ENCODE measurements at places on chromosomes 16 and 17. TPM values are rescaled to one million over a fixed set of nuclear protein-coding genes. Genes with fewer than 3 reads are reported as not detected.
A peak's percentile ranks its signal among the peaks of the same experiment; 100 is the strongest.

DNA sequence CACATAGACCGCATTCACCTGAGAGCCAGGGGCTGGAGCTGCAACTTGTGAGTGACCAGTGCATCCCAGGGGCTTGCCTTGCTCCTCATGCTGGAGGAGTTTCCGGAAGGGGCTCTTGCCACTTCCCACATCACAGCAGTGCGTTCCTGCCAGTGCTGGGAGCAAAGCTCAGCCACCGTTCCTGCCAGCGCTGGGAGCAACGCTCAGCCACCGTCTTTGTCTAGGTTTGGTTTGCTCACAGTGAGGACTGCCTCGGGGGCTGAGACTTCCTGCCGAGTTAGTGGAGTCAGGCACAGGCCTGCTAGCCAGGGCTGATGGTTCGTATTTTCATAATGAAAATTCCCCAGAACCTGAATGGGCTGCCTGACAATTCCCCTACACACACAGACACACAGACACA is 5.4 kb upstream of the CHRNE start:
- H3K4me3 ChIP-seq = no peak overlapping the region
- DNase-seq = no peak
- H3K27ac ChIP-seq = no peak overlapping the region
- H3K36me3 ChIP-seq = no peaks in the 10 kb centered on the region
- no peaks in the 10 kb centered on the region for H3K27me3 ChIP-seq

DNA sequence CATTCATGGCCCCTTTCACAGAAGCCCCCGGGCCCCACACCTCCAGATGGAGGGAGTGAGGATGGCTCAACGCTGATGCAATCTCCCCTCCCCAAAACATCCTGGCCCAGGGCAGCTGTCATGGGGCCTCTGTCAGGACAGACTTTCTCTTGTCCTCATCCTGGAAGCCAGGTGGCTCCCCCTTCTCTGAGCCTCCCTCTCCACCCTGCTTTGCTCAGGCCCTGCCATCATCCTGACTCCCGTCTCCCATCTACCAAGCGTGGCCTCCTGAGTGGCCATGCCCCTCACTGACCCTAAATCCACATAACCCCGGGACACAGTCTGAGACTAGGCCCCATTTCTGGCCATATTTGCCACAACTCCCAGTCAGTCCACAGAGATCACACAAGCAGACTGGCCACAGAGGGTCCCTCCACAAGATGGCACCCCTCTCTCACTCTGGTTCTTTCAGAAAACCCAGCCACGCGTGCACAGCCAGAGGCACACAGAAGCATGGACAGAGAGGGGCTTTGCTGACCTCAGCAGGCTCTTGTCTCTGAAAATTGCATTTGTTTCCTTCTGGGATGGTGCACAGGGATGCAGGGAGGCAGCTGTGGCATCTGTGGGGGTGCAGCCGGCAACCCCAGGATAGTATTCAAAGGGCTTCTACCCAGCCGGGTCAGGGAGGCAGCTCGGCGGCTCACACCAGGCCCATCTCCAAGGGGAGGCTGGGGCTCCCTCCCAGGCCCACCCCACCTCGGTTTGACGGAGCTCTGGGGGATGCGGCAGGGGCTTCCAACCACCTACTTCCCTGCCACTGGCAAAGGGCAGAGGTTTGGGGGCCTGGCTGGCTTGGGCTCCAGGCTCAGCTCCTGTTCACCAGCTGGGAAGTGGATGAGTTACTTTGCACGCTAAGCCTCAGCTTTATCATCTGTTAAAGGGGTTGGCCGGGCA is 16.9 kb downstream of the DOC2B start:
- no peaks in the 10 kb centered on the region for H3K4me1 ChIP-seq
- no peaks in the 10 kb centered on the region for H3K36me3 ChIP-seq
- H3K4me3 ChIP-seq = no peak overlapping the region
- DNase-seq = no peak

DNA sequence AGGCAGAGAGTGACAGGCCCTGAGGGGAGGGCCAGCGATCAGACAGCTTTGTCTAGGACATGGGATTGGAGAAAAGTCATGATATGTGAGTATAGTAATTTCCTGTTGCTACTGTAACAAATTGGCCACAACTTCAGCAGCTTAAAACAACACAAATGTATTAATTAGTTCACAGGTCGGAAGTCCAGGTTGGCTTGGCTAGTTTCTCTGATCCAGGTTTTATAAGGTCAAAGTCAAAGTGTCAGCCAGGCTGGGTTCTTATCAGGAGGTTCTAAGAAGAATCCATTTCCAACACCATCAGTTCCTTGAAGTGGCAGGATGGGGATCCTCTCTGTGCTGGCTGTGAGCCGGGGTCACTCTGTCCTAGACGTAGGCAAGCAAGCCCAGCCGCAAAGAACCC is 76.2 kb upstream of the SEC14L1 start:
- peaks cover 3% of the 10 kb centered on the region for H3K4me1 ChIP-seq
- no peaks in the 10 kb centered on the region for H3K36me3 ChIP-seq
- no peak overlapping the region for H3K4me3 ChIP-seq
- H3K27me3 ChIP-seq = peaks cover 12% of the 10 kb centered on the region
- DNase-seq = no peak

The OR2C1 gene
- total RNA-seq = 0.33 TPM

- no peaks in the 10 kb centered on the region for H3K27me3 ChIP-seq
- no peak overlapping the region for H3K4me3 ChIP-seq
- no peak overlapping the region for H3K27ac ChIP-seq
- H3K36me3 ChIP-seq = no peaks in the 10 kb centered on the region
- no peak for DNase-seq
Observed at GRCh38 chr16:56994311-56994710, 5.0 kb downstream of the NLRC5 start.

DNA sequence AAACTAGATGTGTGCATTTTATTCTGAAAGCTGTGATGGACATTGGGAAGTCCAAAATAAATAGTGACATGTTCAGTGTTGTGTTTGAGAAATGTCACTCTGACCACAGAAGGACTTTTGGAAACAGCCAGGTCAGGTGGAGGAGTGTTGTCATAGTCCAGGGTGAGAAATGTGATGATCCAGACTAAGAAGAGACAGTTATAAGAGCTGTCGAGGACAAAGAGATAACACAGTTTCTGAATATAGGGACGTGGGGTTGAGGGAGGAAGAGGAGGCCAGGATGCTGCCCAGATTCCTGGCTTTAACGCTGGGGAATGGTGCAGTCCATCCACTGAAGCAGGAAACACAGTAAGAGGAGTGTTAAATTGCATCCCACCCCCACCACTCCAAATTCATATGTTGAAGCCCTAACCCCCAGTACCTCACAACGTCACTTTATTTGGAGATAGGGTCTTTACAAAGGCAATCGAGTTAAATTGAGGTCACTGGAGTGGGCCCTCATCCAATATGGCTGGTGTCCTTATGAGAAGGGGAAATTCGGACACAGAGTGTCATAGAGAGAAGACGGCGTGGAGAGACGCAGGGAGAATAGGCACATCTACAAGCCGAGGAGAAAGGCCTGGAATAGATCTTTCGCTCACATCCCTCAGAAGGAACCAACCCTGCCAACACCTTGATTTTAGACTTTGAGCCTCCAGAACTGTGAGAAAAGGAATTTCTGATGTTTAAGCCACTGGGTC is 71.3 kb downstream of the VAT1L start:
- H3K4me3 ChIP-seq = no peak overlapping the region
- no peaks in the 10 kb centered on the region for H3K27me3 ChIP-seq
- no peak for DNase-seq
- no peak overlapping the region for H3K27ac ChIP-seq

DNA sequence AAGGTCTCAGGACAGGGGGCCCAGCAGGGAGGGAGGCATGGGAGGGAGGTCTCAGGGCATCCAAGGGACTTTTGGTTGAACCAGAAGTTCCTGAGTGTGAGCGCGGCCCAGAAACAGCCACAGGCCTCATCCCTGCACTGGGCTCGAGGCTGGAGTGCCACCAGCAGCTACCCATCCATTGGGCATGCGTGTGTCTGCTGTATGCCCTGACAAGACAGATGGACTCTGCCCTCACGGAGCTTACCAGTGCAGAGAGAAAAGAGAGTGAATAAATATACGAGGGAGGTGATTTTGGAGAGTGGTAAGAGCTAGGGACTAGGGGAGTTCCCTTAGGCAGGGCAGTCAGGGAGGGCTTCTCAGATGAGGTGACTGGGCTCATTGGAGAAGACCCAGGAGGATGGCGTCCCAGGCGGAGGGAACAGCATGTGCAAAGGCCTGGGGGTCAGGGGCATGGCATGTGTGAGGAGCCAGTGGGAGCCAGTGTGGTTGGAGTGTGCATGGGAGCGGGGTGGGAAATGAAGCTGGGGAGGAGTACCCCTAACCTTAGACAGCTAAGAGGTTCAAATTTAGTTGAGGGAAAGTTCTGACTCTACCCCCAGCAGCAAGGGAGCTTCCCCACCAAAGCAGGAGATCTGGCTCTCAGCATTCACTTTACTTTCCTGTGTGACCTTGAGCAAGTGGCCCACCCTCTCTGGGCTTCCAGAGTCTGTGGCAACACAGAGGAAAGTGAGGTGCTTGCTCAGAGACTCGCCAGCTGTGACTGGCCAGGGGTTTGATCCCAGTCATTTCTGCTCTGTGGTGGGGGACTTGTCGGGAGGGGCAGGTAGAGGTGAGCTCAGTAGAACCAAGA is 74.7 kb downstream of the SREBF1 start:
- H3K4me1 ChIP-seq = peaks cover 97% of the 10 kb centered on the region
- no peaks in the 10 kb centered on the region for H3K36me3 ChIP-seq
- no peaks in the 10 kb centered on the region for H3K27me3 ChIP-seq

The BANP gene
- 55.3 TPM for total RNA-seq

GRCh38 chr16:89006036-89006752 is 29.2 kb upstream of the CBFA2T3 start:
- H3K4me3 ChIP-seq = no peak overlapping the region
- DNase-seq = peak; percentile 55
- no peak overlapping the region for H3K27ac ChIP-seq
- H3K4me1 ChIP-seq = peaks cover 5% of the 10 kb centered on the region
- H3K36me3 ChIP-seq = no peaks in the 10 kb centered on the region
- H3K27me3 ChIP-seq = peaks cover 70% of the 10 kb centered on the region

DNA sequence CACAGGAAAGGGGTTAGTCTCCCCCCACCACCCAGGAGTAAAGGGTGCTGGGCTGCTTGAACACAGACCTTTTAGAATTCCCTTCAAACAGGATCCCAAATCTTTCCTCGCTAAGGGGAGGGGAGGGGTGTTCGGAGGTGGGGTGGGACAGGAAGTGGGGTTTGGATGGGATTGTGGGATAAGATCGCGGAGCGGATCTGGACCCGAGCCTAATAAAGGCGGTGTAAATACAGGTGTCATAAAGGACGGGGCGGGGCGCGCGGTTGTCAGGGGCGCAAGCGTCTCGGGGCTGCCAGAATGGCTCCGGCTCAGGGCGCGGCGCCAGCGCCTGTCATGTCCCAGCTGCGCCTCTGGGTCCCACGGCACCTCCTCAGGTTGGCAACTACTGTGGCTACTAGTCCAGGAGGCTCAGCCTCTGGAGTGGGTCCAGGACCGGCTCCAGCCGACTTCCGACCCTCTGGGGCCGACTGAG is 59.8 kb upstream of the FBXO47 start:
- H3K4me3 ChIP-seq = no peak overlapping the region
- DNase-seq = no peak
- H3K27ac ChIP-seq = no peak overlapping the region
- no peaks in the 10 kb centered on the region for H3K27me3 ChIP-seq

DNA sequence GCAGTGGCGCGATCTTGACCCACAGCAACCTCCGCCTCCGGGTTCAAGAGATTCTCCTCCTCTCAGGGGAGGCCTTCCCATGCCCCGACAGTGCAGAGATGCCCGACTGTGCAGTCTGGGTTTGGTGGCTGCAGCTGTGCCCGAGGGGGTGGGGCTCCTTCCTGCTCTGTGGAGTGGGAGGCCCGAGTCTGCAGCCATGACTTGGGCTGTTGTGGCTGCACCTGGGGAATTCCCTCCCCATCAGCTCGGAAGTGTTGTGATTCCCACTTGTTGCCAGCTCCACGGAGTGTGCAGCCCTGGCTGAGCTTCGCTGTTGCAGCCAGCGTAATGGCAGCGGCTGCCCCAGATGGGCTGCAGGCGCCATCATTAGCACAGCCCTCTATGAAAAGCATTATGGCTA is 66.4 kb upstream of the SMIM36 start:
- peak overlapping the region; percentile 76 for H3K27ac ChIP-seq
- DNase-seq = peak; percentile 83
- peak overlapping the region; percentile 64 for H3K4me3 ChIP-seq
- no peaks in the 10 kb centered on the region for H3K36me3 ChIP-seq
- no peaks in the 10 kb centered on the region for H3K27me3 ChIP-seq

The AATK gene
- 23.2 TPM for total RNA-seq

DNA sequence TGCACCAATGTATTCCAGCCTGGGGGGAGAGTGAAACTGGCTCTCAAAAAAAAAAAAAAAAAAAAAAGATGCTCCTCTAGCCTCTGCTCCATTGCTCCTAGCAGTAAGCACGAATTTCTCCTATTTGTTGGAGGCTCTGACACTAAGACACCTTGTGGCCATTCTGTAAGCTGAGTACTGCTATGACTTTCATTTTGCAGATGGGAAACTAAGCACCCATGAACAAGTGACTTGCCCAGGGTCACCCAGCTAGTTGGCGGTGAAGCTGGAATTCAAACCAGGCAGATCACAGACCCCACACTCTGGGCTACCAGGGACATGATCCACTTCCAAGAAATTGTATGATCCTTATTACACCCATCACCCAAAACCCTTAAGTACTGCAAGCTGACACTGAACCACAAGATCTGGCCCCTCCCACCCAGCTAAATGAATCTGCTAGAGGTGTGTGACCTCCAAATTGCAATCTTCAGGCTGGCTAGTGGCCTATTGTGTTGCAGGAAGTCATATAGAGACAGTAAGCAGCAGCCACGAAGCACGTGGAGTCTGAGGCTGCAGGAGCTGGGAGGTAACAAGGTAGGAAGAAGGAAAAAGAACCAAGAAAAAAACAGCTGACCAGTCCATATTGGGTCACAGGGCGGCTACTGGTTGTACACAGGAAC is 209.4 kb downstream of the XYLT1 start:
- no peak for DNase-seq
- H3K4me1 ChIP-seq = no peaks in the 10 kb centered on the region
- no peak overlapping the region for H3K27ac ChIP-seq
- no peak overlapping the region for H3K4me3 ChIP-seq
- H3K36me3 ChIP-seq = peaks cover 27% of the 10 kb centered on the region

The CES1 gene
- 17.9 TPM for total RNA-seq

The MRC2 gene
- total RNA-seq = 37.0 TPM

The TP53TG3D gene
- not detected for total RNA-seq

DNA sequence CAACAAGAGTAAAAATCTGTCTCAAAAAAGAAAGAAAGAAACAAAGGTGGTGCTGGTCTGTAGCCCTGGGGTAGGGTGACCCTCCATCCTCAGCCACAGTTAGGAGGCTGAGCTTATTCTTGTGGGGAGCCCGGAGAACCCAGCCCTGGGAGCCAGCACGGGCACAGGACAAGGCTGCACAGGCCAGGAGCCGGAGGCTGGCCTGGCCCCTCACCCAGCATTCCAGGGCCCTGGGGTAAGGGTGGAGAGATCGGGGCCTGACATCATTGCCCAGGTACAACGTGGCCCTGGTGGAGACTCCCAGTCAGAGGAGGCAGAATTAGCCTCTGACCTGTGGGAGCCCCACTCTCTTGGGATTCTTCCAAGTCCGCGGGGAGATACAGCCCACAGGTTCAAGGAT is 10.3 kb upstream of the KRT17 start:
- peaks cover 11% of the 10 kb centered on the region for H3K4me1 ChIP-seq
- no peak overlapping the region for H3K4me3 ChIP-seq
- no peaks in the 10 kb centered on the region for H3K36me3 ChIP-seq
- DNase-seq = no peak

GRCh38 chr16:89633064-89633631 is 19.7 kb downstream of the DPEP1 start:
- H3K4me1 ChIP-seq = no peaks in the 10 kb centered on the region
- H3K4me3 ChIP-seq = no peak overlapping the region
- no peaks in the 10 kb centered on the region for H3K36me3 ChIP-seq
- H3K27me3 ChIP-seq = no peaks in the 10 kb centered on the region
- no peak for DNase-seq

- no peaks in the 10 kb centered on the region for H3K27me3 ChIP-seq
- no peak for DNase-seq
- H3K36me3 ChIP-seq = no peaks in the 10 kb centered on the region
Observed at GRCh38 chr16:77509796-77510195, 75.0 kb upstream of the ADAMTS18 start.
